ENCODE measurements at places on chromosomes 1 and 21.

GRCh38 chr1:3688356-3689137 is 36.2 kb downstream of the TP73 start:
- no peak for DNase-seq

DNA sequence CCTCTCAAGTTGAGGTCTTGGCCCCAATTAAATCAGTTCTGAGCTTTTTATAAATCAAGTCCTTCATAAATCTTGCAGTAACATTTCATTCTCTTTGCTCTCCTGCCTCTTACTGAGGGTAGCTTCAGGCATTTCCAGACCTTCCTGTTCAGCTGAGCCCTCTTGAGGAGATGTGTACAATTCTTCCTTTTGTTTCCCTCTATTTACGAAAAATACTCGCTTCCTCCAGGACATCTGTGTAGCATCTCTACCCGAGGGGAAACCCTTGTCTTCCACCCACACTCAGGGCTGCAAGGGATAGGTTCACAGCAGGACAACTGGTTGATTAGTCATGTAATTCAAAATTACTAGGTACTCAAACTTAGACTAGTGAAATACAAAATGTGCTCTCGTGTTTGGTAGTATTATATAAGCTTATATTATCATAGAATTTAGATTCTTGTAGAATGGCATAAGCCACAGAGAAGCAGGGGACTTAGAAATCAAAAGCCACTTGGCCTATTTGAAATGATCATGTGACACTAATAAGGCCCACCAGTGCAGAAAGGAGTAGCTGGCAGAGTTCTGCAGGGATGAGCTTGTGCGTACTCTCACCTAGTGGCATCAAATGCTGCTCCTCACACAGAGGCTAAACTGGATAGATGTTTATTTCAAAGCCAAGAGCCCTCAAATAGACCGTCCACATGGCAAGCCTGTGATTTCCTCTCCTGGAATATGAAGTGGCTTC is 126.7 kb downstream of the GDAP2 start:
- DNase-seq, result no peak

DNA sequence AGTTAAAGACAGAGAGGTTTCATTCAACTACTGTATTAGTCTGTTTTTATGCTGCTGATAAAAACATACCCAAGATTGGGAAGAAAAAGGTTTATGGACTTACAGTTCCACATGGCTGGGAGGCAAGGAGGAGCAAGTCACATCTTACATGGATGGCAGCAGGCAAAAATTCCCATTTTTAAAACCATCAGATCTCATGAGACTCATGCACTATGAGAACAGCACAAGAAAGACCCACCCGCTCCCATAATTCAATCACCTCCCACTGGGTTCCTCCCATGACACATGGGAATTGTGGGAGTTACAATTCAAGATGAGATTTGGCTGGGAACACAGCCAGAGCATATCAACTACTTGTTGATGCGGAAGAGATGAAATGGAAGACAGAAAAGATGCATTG is 9.2 kb downstream of the GPR161 start:
- no peak for DNase-seq

GRCh38 chr1:50852889-50853288 is 107.2 kb downstream of the FAF1 start:
- no peak for DNase-seq

DNA sequence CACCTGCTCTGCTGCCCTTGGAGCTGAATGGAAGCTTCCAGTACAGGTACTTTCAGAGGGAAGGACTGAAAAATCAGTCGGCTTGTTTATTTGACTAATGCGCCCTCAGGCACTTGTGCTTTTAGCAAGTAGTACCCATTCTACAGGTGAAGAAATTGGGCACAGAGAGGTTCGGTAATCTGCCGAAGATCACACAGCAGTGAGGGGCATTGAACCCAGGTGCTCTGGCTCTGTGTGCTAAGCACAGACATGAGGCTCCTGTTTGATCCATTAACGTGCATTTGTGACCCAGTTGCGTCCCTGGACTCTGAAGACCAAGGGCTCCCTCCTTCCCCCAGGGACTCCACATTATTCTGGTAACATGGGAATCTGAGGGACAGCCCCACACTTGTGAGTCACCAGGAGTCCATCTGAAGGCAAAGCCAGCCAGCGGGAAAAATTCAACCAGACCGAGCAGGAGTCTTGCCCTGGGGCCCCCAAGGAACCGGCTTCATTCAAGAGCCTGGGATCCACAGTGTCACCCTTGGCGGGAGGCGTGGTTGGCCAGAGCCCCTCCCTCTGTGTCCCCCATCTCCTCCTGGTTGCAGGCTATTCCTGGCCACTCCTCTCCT is 192.4 kb upstream of the ARHGEF16 start:
- no peak for DNase-seq

- DNase-seq, result no peak
Observed at GRCh38 chr1:47694011-47694890, 256.4 kb downstream of the FOXD2 start.

GRCh38 chr1:193293726-193294125 is 107.3 kb upstream of the B3GALT2 start:
- DNase-seq, result no peak

- no peak for DNase-seq
Observed at GRCh38 chr1:66546047-66546810, 12.3 kb downstream of the SGIP1 start.

GRCh38 chr1:178682429-178682828 is 42.6 kb upstream of the RALGPS2 start:
- DNase-seq, result no peak

DNA sequence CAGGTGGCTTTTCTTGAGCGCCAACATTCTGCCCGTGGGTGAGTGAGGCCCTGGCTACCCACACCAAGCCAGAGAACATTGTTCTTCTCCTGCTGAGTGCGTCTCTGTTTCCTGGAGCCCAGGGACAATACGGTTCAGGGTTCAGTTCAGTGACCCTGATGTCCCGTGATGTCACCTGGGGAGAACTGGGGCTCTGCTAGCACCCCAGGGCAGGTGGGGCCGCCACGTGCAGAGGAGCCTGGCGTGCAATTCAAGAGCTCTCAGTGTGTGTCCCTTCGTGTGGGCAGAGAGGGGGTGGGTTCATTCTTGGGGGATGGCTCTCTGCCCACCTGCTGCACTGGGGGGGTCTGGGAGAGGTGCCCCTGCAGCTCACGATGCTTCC is 18.2 kb upstream of the PEX10 start:
- no peak for DNase-seq

DNA sequence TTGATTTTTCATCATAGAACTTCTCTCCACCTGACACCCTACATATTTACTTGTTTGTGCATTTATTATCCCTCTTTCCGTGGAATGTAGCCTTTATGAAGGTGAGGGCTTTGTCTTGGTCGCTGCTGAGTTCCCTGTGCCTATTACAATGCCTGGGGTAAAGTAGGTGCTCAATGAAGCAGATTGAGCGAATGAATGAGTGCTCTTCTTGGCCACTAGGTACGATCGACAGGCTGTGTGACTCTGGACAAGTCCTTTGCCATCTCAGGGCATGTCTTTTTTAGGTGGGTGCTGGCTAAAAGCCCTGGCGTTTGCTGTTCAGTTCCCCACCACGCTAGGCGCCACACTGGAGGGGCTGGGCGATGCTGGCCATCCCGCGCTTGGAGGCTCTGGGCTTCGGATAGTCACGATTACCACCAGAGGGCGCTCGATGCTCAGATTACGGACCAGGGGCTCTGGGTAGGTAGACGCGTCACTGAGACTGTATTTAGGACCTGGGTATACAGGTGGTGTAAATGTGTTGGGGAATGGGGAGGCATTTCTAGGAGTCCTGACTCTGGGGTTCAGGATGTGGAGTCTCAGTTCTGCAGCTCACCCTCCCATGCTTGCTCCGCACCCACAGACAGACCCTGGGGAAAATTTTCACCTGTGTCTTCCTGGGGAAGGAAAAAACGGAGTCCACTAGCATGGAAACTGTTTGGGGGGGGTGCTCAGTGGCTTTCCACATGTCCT is 71.0 kb upstream of the CSF3R start:
- DNase-seq, result peak; percentile 73

DNA sequence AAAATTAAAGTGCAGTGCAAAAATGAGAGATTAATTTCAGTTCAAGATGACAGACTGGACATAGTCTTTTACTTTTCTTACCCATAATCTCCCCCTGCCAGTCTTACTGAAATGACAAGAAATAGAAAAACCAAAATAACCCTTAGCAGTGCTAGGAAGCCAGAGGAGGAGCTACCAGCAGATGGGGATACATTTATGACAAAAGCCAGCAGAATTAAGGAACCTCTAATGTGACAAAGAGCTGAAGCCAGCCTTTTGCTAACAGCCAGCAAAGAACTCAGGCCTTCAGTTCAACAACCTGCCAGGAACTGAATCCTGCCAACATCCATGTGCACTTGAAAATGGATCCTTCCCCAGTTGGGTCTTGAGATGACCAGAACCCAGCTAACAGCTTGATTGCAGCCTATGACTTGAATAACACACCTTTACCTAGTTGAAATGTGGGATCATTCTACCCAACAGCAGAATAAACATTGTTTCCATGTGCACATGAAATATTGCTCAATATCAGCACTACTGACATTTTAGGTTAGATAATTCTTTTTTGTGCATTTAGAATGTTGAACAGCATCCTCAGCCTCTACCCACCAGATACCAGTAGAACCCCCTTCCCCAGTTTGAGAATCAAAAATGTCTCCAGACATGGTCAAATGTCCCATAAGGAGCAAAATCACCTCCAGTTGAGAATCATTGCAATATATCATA is 7.9 kb upstream of the TRAF5 start:
- no peak for DNase-seq

- no peak for DNase-seq
Observed at GRCh38 chr1:245687152-245687635, 532.4 kb downstream of the KIF26B start.

GRCh38 chr1:67579623-67580394 is 105.2 kb upstream of the GADD45A start:
- no peak for DNase-seq

GRCh38 chr1:162372159-162373071 is 4.2 kb downstream of the SPATA46 start:
- DNase-seq, result no peak

- no peak for DNase-seq
Observed at GRCh38 chr1:7395251-7395650, 375.8 kb upstream of the VAMP3 start.

DNA sequence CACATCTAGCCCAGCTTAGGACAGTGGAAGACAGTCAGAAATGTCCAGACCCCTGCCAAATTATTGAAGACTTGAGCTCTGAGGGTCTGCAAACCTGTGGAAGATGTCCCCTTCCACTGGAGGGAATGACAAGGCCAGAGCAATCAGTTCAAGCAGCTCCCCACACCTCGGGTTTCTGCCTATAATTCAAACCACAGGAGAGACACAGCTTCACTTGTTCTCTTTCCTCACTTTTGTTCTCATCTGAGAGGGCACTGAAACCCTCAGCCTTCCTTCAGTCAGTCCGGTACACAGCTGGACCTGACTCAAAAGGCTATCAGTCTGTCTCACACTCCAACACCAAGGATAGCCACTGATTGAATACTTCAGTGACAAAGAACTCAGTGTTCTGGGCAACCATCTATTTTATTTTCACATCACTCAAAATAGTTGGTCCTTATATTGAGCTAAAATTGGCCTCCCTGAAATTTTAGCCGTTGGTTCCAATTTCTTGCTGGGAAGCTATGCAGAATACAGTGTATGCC is 70.1 kb downstream of the TENT5C start:
- no peak for DNase-seq

- DNase-seq, result no peak
Observed at GRCh38 chr1:62088439-62088838, 106.2 kb upstream of the L1TD1 start.

All from stimulated activated CD4-positive, alpha-beta T cell treated with anti-CD3 and anti-CD28 coated beads, Interleukin-1b, Interleukin-23, amount 100 ng/mL, for 48 hours (primary cell).